ENCODE measurements at places on chromosomes 1 and 21.

DNA sequence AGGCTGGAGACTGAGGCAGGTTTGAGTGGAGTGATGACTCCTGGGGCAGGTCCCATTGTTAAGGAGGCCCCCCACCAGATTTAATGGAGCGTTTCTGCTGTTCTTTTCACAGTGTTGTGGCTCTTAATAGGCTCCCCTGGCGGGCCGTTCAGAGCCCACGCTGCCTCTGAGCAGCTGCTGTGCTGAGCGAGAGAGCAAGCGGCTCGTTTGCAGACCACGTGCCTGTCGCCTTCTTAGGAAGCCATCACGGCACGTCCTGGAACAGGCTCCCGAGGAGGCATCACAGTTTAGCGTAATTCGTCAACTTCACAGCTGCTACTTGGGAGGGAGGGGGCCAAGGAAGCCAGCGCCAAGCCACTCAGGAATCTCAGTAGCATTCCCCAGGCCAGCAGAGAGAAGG, 70.5 kb upstream of the CTTNBP2NL start:
- no peak for DNase-seq

GRCh38 chr1:182387566-182387965, 4.0 kb downstream of the GLUL start:
- DNase-seq = no peak

DNA sequence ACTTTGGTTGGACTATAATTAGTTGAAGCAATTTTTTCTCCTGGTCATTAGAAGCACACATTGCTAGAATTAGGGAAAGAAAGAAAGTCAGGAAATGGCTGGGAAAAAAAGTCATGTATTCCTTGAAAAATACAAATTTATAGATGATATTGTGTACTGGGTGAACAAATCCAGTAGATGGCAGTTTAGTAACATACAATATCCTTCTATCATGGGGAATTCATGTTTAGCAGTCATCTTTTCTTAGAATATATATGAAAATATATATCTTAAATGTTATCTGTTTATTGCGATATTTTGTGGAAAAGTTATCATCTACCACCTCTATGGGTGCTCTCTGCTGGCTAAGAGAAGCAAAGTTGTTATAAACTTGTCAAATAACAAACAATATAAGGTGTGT, 13.1 kb upstream of the ZRANB2 start:
- no peak for DNase-seq

DNA sequence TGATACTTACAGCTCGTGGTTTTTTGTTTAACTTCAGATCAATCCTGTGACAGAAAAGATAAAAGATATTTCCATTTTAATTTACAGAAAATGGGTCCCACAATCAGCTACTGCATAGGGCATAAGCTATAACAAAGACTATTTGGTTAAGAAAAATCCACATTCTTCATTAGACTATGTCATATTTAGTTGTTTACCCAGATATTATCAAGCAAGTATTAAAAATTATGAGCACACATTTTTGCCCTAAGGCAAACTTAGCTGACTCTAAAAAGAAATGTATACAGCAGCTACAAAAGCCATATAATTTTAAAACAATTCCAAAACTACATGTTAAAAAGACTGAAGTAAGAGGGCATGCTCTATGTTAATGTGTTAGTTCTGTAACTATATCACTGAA, 18.7 kb downstream of the MEAF6 start:
- no peak for DNase-seq

DNA sequence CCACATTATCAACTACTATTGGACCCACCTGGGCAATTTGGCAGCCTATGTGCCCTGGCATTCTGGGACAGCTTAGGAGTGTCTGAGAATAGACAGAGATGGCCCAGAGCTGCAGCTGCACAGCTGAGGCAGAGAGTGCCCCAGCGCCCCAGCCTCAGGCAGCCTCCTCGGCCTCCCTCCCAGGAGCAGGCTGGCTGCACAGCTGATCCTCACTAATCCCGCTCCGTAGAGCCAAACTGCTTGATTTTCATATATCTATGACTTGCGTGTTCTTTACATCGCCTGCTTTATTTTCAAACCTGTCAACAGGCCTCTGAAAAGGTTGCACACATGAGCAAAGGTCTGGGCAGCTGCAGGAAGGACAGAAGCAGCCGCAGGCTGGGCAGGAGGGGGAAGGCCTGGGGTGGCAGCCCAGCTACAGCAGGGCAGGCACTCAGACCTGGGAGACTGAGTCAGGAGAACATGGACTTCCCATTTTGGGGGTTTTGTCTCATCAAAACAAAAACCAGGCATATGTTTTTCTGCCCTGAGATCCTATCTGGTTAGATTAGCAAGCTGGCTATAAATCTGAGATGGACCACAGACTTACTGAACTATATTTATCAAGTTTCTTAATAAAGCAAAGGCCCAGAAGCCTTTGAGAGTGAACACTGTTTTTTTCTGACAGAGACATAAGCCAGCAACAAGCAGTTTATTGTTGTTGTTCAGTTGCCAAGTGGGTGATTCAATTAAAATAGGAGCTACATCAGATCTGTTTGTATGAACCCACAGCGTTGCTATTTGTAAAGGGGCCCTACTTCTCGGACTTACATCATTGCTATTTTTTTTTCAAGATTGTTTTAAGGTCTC, 301.8 kb upstream of the DUSP10 start:
- DNase-seq = no peak

- no peak for DNase-seq
Measured at GRCh38 chr21:39374046-39374445, 25.2 kb upstream of the HMGN1 start.

GRCh38 chr1:224683936-224684335, 67.8 kb downstream of the CNIH3 start:
- DNase-seq = no peak

- DNase-seq = no peak
Measured at GRCh38 chr1:53391296-53391695, 63.4 kb upstream of the LRP8 start.

- DNase-seq = no peak
Measured at GRCh38 chr1:35554266-35555211, 2.7 kb downstream of the KIAA0319L start.

All from T-helper 1 cell (primary cell).